Body of pancreas (tissue), 4 donors: ENCODE measurements at places on chromosomes 11 and 22. TPM values are rescaled to one million over a fixed set of nuclear protein-coding genes. Genes with fewer than 3 reads are reported as not detected.
A peak's percentile ranks its signal among the peaks of the same experiment; 100 is the strongest.

CHRM4 gene
- not detected for total RNA-seq

CD3E gene
- 3.1 TPM for total RNA-seq

KCTD14 gene
- total RNA-seq: 7.6 TPM

PIK3C2A gene
- 21.4 TPM for total RNA-seq

KRTAP5-9 gene
- total RNA-seq: 3.0 TPM

FAM111B gene
- 0.33 TPM for total RNA-seq

POU2AF2 gene
- not detected for total RNA-seq

FOLR3 gene
- not detected for total RNA-seq

FGF3 gene
- total RNA-seq: not detected

ABCG4 gene
- total RNA-seq: 0.33 TPM

DNA sequence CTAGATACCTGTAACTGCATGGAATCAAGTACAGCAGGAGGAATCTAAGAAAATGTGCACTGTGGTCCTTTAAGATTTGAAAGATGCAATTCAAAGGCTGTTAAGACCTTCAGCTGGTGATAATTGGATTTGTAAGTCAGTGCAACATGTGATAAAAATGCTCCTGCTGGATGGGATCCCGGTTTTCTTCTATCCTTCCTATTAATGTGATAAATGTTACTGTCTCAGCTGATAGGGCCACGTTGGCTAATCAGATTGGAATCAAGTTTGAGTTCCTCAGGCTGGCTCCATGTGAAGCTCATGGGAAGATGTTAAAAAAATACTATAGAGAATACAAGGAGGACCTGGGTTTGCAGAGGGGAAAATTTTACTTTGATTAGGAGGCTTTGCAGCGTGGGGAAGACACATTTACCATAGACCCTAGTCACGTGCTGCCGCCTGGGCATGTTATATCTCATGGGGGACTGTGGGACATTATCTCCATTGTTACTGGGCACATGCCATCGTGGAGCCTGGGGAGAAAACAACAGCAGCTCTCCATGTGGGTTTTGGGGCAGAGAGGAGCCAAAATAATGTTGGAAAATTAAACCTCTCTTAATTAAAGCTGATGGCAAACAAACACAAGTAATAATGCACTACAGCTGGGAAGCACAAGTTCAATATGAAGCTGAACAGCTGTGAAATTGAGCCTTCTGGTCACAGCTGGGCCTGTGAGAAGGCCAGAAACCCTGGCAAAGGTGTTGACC is 652.5 kb downstream of the NTM start:
- H3K27me3 ChIP-seq: no peaks in the 10 kb centered on the region
- H3K4me3 ChIP-seq: no peak overlapping the region
- H3K4me1 ChIP-seq: no peaks in the 10 kb centered on the region
- no peaks in the 10 kb centered on the region for H3K36me3 ChIP-seq
- no peak overlapping the region for H3K27ac ChIP-seq
- DNase-seq: no peak

- H3K4me3 ChIP-seq: no peak overlapping the region
- no peak for DNase-seq
- H3K4me1 ChIP-seq: peaks cover 11% of the 10 kb centered on the region
- no peaks in the 10 kb centered on the region for H3K27me3 ChIP-seq
Measured at GRCh38 chr11:116925050-116925449, 87.6 kb upstream of the APOA1 start.

DNA sequence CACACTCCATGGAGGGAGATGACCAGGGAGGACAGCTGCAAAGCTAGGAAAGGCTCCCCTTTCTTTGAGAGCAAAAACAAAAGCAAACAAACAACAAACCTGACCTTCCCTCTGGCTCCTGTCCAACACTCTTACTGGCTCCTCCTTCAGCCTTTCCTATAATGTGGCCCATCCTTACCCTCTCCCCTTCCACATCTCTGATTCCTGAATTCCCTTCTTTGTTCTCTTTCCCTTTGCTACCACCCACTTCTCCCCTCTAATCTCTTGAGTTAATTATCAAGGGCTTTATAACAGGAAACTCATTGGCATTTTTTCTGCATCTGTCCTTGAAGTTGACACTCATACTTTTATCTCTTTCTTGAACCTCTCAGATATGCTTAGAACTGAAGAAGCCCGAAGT is 56.3 kb downstream of the ZNF280B start:
- no peak overlapping the region for H3K4me3 ChIP-seq
- no peaks in the 10 kb centered on the region for H3K27me3 ChIP-seq
- H3K27ac ChIP-seq: no peak overlapping the region
- H3K36me3 ChIP-seq: no peaks in the 10 kb centered on the region
- no peak for DNase-seq
- H3K4me1 ChIP-seq: no peaks in the 10 kb centered on the region

DNA sequence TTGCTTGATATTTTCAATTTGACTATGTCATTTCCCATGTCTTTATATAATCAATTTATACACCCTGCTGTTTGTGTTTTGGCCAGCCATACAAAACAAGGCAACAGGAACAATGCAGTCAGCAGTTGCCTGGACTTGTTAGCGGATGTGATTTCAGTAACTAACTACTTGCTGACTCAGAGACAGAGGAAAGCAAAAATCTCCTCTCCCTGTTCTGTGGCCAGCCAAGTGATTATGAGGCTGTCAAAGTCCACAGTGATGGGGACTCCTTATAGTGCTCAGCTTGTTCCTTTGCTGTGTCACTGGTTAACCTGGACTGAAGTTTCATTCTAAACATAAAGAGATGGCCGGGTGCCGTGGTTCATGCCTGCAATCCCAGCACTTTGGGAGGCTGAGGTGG is 32.6 kb upstream of the APLP2 start:
- no peaks in the 10 kb centered on the region for H3K36me3 ChIP-seq
- DNase-seq: no peak
- H3K4me1 ChIP-seq: no peaks in the 10 kb centered on the region
- no peaks in the 10 kb centered on the region for H3K27me3 ChIP-seq
- no peak overlapping the region for H3K4me3 ChIP-seq

- no peaks in the 10 kb centered on the region for H3K4me1 ChIP-seq
- no peaks in the 10 kb centered on the region for H3K36me3 ChIP-seq
- H3K4me3 ChIP-seq: no peak overlapping the region
- no peak for DNase-seq
- H3K27ac ChIP-seq: no peak overlapping the region
Measured at GRCh38 chr11:28965819-28966218, 857.6 kb downstream of the METTL15 start.

GRCh38 chr11:12692229-12693075 is 18.2 kb downstream of the TEAD1 start:
- H3K4me3 ChIP-seq: no peak overlapping the region

DNA sequence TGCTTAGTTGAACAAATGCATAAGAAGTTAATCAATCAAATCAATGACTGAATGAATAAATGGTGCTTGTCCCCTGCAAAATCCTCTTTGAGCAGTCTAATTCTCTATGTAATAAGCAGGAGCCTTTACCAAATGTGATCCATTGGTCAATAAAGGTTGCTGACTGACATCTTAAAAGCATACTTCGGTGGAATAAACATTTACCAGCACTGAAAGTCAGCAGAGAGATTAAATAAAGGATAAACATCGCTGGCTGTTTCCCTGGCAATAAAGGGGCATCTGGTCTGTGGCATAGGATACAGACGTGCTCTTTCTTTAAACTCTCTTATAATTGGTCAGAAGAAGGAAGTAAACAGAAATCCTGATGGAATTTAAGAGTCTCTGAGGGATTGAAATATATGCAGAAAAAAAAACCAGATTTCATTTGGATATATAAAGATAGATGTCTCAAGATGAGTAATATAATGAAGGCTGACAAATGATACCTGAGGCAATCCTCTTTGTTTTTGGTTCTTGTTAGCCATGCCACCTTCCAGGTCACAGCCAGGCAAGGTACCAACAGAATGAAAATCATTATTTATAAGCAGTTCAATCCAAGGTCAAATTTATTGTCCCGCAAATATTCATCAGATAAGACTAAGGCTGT is 578.4 kb upstream of the CCDC90B start:
- H3K36me3 ChIP-seq: no peaks in the 10 kb centered on the region
- DNase-seq: no peak
- no peaks in the 10 kb centered on the region for H3K4me1 ChIP-seq
- no peak overlapping the region for H3K4me3 ChIP-seq
- H3K27me3 ChIP-seq: no peaks in the 10 kb centered on the region
- H3K27ac ChIP-seq: no peak overlapping the region

DNA sequence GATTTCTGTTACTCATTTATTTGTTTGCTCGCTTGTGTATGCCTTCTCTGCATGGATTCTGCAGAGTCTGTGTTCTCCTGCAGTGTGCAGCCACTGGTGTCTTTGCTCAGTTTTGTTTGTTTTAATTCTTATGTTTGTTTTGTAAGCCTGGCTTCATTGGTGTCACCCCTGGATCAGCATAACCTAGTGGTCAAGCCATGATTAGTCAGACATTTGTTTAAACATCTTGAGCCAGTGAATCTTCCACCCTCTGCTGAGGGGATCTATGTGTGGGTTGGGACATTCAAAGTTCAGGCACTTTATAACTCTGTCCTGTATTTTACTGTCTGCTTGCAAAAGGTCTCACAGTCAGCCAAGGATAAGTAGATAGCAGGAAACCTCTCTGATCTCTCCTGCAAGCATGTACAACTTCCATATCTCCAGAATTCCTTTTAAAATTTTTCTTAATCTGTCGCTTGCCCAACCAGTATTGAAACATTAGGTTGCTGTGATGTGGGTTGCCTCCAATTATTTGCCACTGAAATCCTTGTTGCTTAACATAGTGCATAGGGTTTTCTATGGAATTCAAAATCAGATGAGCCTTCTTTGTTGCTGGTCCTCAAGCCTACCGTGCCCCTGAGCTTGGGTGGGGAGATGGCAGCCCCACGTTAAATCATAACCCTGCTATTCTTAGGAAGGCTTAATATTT is 86.8 kb downstream of the KCNQ1OT1 start:
- no peak for DNase-seq
- H3K27ac ChIP-seq: no peak overlapping the region

GRCh38 chr11:94171693-94172440 is 43.2 kb downstream of the PANX1 start:
- no peaks in the 10 kb centered on the region for H3K36me3 ChIP-seq
- H3K4me1 ChIP-seq: no peaks in the 10 kb centered on the region
- no peak overlapping the region for H3K4me3 ChIP-seq

GRCh38 chr11:122756417-122756816 is 81.9 kb upstream of the CRTAM start:
- H3K4me1 ChIP-seq: no peaks in the 10 kb centered on the region
- no peak overlapping the region for H3K27ac ChIP-seq
- no peaks in the 10 kb centered on the region for H3K27me3 ChIP-seq
- peak; percentile 61 for DNase-seq
- H3K36me3 ChIP-seq: no peaks in the 10 kb centered on the region

- H3K27ac ChIP-seq: no peak overlapping the region
- no peak for DNase-seq
- no peaks in the 10 kb centered on the region for H3K4me1 ChIP-seq
Measured at GRCh38 chr11:118045191-118045590, 31.7 kb upstream of the TMPRSS4 start.

- H3K27ac ChIP-seq: no peak overlapping the region
- no peak overlapping the region for H3K4me3 ChIP-seq
- H3K27me3 ChIP-seq: no peaks in the 10 kb centered on the region
- no peaks in the 10 kb centered on the region for H3K36me3 ChIP-seq
Measured at GRCh38 chr11:95081412-95081811, 8.2 kb upstream of the ENDOD1 start.

DNA sequence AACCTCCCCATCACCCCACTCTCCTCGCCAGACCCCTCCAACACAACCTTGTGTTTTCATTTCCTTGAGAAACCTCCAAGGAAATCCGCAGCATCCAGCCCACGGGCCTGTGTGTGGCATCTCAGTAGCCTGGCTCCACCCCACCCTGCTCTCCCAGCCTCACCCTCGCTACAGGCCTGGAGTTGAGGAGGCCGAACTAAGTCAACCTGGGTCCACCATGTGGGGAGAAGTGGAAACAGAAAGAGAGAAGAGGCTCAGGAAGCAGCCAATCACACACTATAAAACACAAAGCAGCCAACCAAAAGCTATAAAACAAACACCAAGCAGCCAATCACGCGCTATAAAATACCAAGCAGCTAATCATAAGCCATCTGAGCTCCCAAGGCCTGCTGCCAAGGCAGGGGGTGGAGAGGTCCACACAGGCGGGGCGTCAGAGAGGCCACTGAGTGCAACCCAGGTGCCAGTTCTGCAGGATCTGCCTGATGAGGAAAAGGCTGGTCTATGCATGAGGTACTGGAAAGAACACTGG is 72.0 kb downstream of the MICAL3 start:
- H3K27me3 ChIP-seq: no peaks in the 10 kb centered on the region
- no peak for DNase-seq
- H3K36me3 ChIP-seq: no peaks in the 10 kb centered on the region

- H3K27ac ChIP-seq: no peak overlapping the region
- no peaks in the 10 kb centered on the region for H3K27me3 ChIP-seq
- H3K36me3 ChIP-seq: no peaks in the 10 kb centered on the region
- no peaks in the 10 kb centered on the region for H3K4me1 ChIP-seq
- no peak overlapping the region for H3K4me3 ChIP-seq
- DNase-seq: no peak
Measured at GRCh38 chr22:50233223-50233622, 11.6 kb downstream of the TUBGCP6 start.

DNA sequence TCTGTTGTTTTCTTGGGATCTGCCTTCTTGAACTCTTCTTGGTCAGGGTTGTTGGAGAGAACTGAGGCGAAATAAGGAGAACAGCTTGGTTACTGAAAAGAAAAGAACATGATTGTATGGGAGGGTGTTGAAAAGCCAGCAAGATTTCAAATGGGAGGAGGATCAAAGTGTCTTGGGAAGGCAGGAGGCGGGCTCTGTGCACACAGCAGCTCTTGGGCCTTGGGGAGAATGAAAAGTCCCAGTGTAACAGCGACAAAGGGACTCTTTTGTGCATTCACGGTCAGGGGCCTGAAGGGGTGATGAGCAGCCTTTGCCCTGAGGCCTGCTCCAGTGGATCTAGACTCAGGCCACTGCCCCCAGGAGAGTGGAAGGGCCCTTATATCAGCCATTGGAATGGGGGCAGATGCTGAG is 135.4 kb downstream of the ADAMTS15 start:
- no peak overlapping the region for H3K4me3 ChIP-seq
- no peaks in the 10 kb centered on the region for H3K36me3 ChIP-seq
- no peaks in the 10 kb centered on the region for H3K27me3 ChIP-seq
- no peak for DNase-seq
- H3K27ac ChIP-seq: no peak overlapping the region
- no peaks in the 10 kb centered on the region for H3K4me1 ChIP-seq

DNA sequence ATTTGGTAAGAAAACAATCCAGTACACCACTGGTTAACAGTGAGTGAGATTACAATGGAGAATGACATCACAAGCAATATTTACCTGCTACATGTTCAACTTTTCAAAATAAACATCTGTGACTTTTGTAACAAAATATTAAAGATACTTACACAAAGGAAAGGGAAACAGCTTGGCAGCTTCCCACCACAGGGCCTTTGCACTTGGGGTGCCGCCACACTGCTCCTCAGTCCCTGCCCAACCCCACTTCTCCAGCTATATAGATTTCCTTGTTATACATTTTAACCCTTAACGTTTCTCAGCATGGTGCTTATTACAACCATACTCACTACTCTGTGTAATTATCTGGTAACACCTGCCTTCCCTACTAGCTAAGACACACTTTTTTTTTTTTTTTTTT is 10.9 kb downstream of the KMT5B start:
- no peaks in the 10 kb centered on the region for H3K27me3 ChIP-seq
- H3K27ac ChIP-seq: no peak overlapping the region
- H3K4me3 ChIP-seq: no peak overlapping the region
- no peak for DNase-seq

- no peak for DNase-seq
- H3K27me3 ChIP-seq: no peaks in the 10 kb centered on the region
- no peaks in the 10 kb centered on the region for H3K36me3 ChIP-seq
- peaks cover 11% of the 10 kb centered on the region for H3K4me1 ChIP-seq
- no peak overlapping the region for H3K4me3 ChIP-seq
Measured at GRCh38 chr22:31097941-31098631, 9.3 kb downstream of the SELENOM start.
